Natural killer cell (primary cell): ENCODE measurements at places on chromosomes 12 and 14. TPM values are rescaled to one million over a fixed set of nuclear protein-coding genes. Genes with fewer than 3 reads are reported as not detected.
A peak's percentile ranks its signal among the peaks of the same experiment; 100 is the strongest.

GRCh38 chr14:19918553-19919264 is 1.7 kb upstream of the OR4K5 start:
- no peak for DNase-seq

- no peak for DNase-seq
These were observed 32.4 kb upstream of the PPP1R13B start for GRCh38 chr14:103879570-103880347.

DNA sequence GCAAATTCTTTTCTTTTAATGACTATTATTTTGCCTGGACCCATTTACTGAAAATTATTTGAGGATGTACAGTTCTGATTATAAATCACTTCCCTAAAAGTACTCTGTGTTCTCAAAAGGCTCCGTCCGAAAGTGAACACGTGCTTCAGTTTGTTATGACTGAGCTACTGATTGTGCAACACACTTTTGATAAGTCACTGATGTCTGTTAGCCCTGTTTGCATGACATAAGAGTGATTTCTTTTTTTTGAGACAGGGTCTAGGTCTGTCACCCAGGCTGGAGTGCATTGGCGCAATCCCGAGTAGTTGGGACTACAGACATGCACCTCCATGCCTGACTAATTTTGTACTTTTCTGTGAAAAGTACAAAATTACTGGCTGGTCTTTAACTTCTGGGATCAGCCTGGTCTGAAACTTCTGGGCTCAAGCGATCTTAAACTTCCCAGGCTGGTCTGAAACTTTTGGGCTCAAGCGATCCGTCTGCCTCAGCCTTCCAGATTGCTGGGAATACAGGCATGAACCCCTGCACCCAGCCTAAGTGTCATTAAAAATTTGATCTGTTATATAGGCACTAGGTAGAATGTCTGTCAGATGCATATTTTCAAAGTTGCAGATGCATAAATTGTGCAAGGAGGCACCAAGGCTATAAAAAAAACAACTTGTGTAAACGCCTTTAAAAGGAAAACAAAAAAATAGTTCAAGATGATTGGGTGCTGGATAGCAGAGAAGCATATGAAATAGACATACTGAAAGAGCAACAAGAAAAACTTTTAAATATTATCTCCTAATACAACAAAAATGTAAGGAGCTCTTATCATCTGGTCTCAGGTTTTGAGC is 111.5 kb downstream of the SRGAP1 start:
- peak; percentile 3 for DNase-seq

CLEC9A gene
- not detected for total RNA-seq

DNA sequence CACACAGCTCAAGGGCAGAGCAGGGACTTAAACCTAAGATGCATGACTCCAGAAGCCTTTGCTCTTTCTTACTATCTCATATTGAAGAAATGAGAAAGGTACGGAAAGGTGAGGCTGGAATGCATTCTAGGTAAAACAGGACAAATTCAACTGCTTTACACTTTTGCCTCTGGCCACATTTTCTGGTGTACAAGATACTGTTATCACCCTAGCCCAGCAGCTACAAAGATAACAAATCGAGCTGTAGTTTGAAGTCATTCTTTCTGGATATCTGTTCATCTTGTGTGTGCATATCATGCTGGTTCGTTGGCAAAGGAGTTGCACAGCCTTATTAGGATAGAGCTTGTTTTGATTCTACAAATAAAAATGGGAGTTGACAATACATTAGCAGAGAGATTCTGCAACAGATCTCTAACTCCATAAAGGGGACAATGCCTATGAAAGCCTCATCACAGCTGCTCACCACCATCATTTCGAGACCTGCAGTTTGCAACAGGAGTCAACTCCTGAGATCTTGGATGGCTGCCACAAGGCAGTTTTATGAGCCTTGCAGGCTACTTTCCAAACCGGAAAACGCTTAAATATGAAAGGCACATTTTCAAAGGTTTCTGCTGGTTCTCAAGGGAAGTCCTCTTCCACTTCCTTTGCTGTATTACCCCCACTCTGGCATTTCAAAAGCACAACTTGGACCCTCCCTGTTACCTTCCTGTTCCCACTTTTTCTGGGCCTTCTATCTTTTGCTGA is 64.9 kb downstream of the STXBP6 start:
- DNase-seq = no peak

KCNC2 gene
- total RNA-seq = not detected

GRCh38 chr12:51820526-51821439 is 27.7 kb downstream of the FIGNL2 start:
- DNase-seq = peak; percentile 89

DNA sequence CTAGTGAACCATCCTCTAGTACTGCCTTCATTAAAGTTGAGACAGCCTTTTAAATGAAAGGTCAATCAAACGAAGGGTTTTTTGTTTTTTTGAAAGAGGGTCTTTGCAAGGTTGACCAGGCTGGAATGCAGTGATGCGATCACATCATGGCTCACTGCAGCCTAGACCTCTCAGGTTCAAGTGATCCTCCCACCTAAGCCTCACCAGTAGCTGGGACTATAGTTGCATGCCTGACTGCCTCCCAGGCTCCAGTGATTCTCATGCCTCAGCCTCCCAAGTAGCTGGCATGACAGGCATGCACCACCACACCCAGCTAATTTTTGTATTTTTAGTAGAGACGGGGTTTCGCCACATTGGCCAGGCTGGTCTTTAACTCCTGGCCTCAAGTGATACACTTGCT is 114.6 kb upstream of the SINHCAF start:
- DNase-seq = no peak

- no peak for DNase-seq
These were observed 62.3 kb downstream of the PRKD1 start for GRCh38 chr14:29865299-29865698.

GRCh38 chr12:52020539-52021336 is 14.0 kb downstream of the TAMALIN start:
- peak; percentile 80 for DNase-seq

C3AR1 gene
- 16.9 TPM for total RNA-seq

- DNase-seq = no peak
These were observed 19.4 kb downstream of the PPP1R36 start for GRCh38 chr14:64569138-64569631.

- DNase-seq = no peak
These were observed 1435.7 kb downstream of the LRFN5 start for GRCh38 chr14:43042408-43042807.

OR4K1 gene
- not detected for total RNA-seq

DNA sequence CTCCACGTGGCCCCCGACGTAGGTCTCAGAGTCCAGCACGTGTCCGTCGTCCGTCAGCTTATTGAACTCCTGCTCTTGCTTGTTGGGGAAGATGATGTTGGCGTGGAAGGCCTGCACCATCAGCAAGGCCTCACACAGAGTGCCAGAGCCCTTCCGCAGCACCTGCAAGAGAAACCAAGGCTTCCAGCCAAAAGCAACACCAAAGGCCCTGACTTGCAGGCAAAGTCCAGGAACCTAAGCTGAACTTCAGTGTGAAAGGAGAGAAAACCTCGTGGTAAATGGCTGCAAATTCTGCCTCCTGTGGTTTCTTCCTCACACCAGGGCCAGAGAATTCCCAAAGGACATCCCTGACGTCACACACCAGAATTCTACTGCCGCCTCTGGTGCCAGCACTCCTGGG is 14.5 kb downstream of the POLE start:
- DNase-seq = no peak

ASCL1 gene
- total RNA-seq = not detected
